ENCODE measurements at places on chromosomes 16 and 17.

GRCh38 chr16:79691007-79691406 lies 90.5 kb upstream of the MAF start:
- DNase-seq: no peak

DNA sequence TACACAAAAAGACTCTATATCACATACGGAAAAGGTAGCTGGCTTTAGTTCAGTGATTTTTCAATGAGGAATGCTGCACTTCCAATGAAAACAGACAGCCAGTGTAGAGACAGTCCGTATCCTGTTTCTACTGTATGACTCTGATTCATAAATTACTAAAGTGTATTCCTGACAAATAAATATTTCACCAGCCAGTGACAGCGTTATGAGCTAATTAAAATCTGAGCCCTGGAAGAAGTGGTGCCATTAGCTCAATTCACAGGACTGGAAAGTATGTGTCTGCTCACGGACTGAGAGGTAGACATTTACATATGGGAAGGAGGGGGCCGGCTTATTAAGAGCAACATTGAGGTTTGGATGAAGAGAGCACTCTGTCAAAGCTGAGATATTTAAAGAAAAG lies 207.9 kb upstream of the RBFOX1 start:
- DNase-seq: no peak

GRCh38 chr16:27549464-27549745 lies 308 bp downstream of the GTF3C1 start:
- DNase-seq: no peak

GRCh38 chr16:53504665-53505064 lies 1.7 kb upstream of the AKTIP start:
- DNase-seq: no peak

DNA sequence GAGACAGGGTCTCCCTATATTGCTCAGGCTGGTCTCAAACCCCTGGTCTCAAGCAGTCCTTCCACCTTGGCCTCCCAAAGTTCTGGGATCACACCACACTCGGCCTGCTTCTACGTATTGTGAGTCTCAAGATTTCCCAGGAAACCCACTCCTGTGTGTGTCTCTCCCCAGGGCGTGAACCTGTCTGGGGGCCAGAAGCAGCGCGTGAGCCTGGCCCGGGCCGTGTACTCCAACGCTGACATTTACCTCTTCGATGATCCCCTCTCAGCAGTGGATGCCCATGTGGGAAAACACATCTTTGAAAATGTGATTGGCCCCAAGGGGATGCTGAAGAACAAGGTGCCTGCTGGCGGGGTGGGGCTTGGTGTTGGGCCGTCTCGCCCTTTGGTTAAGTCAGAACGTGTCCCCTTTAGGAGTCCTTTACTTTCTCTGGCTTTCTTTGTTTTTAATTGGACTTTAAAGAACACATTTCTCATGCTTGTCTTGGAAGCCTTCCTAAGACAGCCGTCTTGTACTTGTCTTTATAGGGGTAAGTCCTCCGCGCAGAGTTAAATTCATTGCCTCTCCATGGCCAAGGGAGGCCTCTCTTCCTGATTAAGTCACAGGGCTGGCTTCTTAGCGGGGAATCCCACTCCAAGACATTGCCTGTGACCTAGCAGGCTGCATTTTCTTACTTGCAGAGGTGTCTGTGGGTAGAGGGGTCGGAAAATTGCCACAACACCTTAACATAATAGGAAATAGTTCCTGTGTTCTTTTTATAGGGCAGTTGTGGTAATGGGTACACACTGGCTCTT lies 136.4 kb downstream of the ABCC6 start:
- DNase-seq: no peak

DNA sequence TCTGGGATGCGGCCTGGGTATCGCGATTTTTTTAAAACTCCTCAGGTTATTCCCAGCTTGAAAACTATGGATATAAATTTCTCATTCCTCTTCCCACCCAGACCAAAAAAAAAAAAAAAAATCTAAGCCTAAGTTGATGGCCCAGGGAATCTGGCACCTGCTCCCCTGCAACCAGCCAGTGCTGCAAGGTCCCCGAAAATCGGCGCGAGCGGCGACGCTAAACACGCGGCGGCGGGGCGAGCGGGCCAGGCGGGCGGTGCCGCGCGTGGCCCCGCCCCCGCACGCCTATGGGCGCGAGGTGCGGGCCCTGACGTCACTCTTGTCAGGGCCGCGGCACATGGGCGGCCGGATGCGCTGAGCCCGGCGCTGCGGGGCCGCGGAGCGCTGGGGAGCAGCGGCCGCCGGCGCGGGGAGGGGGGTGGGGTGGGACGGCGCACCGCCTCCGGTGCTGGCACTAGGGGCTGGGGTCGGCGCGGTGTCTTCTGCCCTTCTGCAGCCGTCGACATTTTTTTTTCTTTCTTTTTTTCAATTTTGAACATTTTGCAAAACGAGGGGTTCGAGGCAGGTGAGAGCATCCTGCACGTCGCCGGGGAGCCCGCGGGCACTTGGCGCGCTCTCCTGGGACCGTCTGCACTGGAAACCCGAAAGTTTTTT lies at the start of gene HLF:
HLF (plus strand) TSS at position 316 of the 654 bp plus-strand sequence. CDS start 525 bp downstream, outside the sequence.
- peak; percentile 51 for DNase-seq

- no peak for DNase-seq
Observed at GRCh38 chr17:28324781-28325180, 5.8 kb downstream of the TMEM97 start.

DNA sequence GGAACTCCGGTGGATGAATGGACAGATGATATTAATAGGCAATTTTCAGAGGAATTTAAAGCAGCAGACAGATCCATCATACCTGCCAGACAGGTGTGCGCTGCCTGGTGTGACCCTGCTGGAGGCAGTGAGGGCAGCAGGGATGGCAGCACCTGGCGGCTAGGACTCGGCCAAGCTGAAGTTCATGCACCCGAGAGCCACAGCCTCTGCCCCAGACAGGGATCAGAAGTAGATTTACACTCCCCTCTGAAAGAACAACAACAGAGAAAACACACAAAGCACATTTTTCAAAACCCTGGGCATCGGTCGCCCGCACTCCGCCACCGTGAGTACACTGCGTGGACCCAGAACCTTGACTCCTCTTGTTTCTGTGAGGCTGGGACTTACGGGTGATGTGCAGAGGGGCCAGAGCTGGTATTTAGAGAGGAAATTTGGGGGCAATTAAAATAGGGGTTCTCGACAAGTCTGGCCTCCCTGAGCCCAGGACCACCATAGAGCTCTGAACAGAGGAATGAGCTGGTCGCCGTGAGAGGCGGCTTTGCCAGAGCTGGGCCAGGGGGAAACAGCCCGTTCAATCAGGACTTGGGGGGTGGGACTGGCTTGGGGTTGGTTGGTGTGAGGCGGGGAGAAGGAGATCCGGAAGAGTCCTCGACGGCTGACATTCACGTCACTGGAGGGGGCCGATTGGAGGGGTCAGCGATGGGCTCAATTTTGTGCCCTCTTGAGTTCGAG lies 101.0 kb downstream of the METRNL start:
- DNase-seq: no peak

DNA sequence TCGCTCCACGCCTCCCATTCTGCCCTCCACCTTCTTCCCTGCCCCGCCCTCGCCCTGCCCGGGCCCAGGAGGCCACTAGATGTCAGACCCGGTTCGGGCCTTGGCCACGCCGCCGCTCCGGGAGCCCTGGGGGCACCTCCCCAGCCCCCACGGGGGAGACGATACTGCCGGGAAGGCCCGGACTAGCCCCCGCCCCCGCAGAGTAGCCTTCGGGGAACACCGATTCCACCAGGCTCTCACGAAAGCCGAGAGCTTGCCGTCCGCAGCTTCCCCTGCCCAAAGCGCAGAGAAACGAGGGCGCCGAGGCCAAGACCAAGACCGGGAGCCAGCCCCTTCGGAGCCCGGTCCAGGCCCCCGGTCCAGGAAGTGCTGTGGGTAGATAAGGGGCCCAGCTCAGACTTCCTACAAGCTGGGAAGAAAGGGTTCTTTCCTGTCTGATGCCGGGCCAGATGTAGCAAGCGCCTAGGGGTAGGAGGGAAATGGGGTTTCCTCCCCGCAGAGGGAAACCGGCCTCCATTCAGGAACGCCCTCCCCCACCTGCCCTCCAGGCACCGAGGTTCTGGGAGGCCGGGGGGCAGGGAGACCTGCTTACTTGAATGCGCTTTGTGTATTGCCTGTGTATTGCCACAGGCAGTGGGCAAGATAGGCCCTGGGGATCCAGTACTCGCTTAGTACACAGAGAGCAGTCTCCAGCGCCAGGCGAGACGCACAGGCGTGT lies 806 bp upstream of the CYB561 start:
- DNase-seq: peak; percentile 90

GRCh38 chr17:76445697-76446448 lies 7.1 kb downstream of the UBE2O start:
- DNase-seq: no peak

- DNase-seq: no peak
Observed at GRCh38 chr17:42342242-42343008, 45.8 kb downstream of the STAT3 start.

DNA sequence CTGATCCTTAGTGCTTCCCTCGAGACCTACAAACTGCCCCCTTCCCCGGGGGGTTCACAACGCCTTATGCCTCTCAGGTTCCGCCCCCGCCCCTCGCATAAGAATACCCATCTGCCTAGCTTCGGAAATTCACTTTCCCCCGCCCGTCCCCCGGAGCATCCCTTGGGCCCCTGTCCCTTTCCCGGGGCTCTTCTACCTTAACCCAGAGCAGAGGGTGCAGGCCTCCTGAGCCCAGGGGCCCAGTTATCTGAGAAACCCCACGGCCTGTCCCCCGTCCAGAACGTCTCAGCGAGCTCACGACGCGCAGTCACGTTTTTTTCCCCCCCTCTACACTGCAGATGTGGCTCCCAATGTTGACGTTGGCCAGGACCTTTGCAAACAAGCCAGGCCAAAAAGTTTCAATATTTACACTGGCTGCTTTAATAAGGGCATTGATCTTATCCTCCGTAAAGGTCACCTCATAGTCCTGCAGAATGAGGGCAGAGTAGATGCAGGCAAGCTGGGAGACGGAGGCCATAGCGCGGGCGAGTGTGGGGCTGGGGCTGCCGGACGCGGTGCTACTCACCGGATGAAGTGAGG lies 1.4 kb upstream of the NBR1 start:
- DNase-seq: peak; percentile 25

- DNase-seq: no peak
Observed at GRCh38 chr17:17580662-17581470, 10.6 kb downstream of the PEMT start.
